T-cell (primary cell): ENCODE measurements at places on chromosomes 2 and 18. TPM values are rescaled to one million over a fixed set of nuclear protein-coding genes. Genes with fewer than 3 reads are reported as not detected.

DNA sequence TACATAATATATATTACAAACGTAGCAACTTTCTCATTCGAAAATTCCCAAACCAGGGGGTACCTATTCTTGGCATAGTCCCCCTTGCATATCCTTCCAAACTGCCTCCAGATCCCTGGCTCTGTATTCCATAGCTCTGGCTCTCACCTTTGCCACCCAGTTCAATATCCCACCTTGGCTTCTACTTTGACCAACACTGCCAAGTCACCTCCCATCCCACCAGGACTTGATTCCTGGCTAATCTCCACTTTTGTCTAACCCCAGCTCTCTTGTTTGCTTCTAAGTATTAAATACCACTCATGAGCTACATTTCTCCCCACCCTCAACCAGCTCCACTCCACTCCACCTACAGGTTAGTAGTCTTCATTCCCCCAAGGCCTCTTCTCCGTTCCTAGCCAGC lies 103.2 kb upstream of the WDR75 start:
- H3K27me3 ChIP-seq: no peaks in the 10 kb centered on the region
- no peak for DNase-seq
- no peaks in the 10 kb centered on the region for H3K4me1 ChIP-seq
- H3K36me3 ChIP-seq: no peaks in the 10 kb centered on the region
- H3K27ac ChIP-seq: no peak overlapping the region

GRCh38 chr18:59760619-59761600 lies 63.7 kb upstream of the CCBE1 start:
- DNase-seq: no peak
- H3K36me3 ChIP-seq: no peaks in the 10 kb centered on the region
- H3K27me3 ChIP-seq: no peaks in the 10 kb centered on the region
- no peak overlapping the region for H3K27ac ChIP-seq

DNA sequence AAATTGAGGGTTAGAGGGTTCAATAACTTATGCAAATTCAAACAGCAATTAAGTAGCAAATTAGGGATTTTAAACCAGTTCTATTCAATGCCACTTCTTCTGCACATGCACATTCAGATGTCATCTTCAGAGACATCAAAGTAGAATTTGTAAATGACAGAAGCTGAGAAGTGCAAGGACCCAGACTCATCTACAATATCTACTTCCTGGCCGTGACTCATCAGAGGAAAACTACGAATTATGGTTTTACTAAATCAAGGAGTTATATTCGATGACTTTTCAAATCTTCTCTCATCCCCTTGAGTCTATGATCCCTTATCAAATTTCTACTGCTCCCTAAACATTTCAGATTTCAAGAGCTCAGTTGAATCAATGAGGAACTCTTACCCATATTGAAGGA lies 20.0 kb upstream of the STAT4 start:
- no peaks in the 10 kb centered on the region for H3K27me3 ChIP-seq
- peaks cover 4% of the 10 kb centered on the region for H3K4me1 ChIP-seq
- no peak overlapping the region for H3K4me3 ChIP-seq
- no peak overlapping the region for H3K27ac ChIP-seq

GRCh38 chr2:178280244-178280852 lies 86.0 kb downstream of the OSBPL6 start:
- peaks cover 2% of the 10 kb centered on the region for H3K27me3 ChIP-seq
- DNase-seq: peak; percentile 2
- H3K4me1 ChIP-seq: no peaks in the 10 kb centered on the region
- H3K36me3 ChIP-seq: no peaks in the 10 kb centered on the region

Gene GKN2
- total RNA-seq: not detected

Gene IFIH1
- 25.1 TPM for total RNA-seq

- no peaks in the 10 kb centered on the region for H3K4me1 ChIP-seq
- no peaks in the 10 kb centered on the region for H3K27me3 ChIP-seq
- H3K36me3 ChIP-seq: no peaks in the 10 kb centered on the region
- H3K27ac ChIP-seq: no peak overlapping the region
- DNase-seq: no peak
Observed at GRCh38 chr2:236795169-236795860, 225.7 kb downstream of the ACKR3 start.

Gene C2orf66
- not detected for total RNA-seq

- no peaks in the 10 kb centered on the region for H3K36me3 ChIP-seq
- H3K4me3 ChIP-seq: peak overlapping the region; percentile 23
- peaks cover 2% of the 10 kb centered on the region for H3K4me1 ChIP-seq
- peaks cover 26% of the 10 kb centered on the region for H3K27me3 ChIP-seq
- no peak overlapping the region for H3K27ac ChIP-seq
- DNase-seq: peak; percentile 50
Observed at GRCh38 chr2:229715895-229716507, 1.6 kb upstream of the DNER start.
